Posterior vena cava (tissue), 2 donors: ENCODE measurements at places on chromosomes 6 and 20. TPM values are rescaled to one million over a fixed set of nuclear protein-coding genes. Genes with fewer than 3 reads are reported as not detected.
A peak's percentile ranks its signal among the peaks of the same experiment; 100 is the strongest.

GRCh38 chr6:16413399-16413798, 175.0 kb downstream of the GMPR start:
- no peak for DNase-seq

DNA sequence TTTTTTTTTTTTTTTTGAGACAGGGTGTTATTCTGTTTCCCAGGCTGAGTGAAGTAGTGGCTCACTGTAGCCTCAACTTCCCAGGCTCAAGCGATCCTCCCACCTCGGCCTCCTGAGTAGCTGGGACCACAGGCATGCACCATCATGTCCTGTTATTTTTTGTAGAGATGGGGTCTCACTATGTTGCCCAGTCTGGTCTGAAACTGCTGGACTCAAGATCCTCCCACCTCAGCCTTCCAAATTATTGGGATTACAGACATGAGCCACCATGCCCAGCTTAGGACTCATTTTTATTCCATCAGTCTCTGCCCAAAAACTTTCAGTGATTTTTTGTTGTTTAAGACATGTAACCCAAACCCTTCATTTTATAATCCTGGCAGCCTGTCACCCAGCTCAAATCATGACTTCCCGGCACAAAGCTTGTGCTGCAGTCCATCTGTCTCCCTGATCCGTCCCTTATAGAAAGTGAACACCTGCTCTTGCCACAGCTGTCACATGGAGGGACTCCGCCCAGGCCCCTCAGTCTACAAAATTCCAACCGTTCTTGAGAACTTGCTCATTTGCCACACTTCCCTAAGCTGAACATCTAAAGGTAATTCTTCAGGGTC, 183.9 kb upstream of the JARID2 start:
- DNase-seq: no peak

DNA sequence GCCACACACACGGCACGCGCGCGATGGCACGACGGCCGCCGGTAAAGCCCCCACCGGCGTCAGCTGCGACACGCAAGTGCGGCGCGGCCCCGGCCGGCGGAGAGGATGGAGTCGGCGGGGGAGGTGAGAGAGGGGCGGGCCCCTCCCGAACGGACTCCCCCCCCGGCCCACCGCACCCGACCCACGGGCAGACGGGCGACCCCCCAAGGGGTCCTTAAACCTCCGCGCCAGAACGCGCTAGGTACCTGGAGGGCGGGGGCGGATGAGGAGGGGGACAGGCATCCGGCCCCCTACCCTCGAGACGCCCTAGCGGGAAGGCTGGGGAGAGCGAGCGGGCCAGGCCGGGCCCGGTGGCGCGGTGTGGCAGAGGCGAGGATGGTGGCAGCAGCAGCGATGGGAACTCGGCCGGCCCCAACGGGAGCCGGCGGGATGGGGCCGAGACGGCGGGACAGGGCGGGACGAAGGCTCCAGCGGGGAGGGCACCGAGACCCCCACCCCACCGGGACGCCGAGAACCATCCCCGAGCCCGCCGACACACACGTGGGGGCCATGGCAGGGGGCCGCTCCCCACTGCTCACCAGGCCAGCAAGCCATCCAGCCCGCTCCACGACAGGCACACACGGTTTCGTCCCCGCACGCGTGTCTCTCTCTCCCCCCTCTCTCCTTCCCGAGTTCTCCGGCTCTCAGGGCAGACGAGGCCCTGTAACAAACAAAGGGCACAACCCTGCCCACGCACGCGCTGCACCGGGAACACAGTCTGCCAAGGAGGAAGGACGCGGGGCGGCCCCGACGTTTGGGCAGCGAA, 1515.4 kb upstream of the DEFB115 start:
- peak; percentile 70 for DNase-seq

GRCh38 chr6:7912736-7913517, 2.3 kb upstream of the TXNDC5 start:
- DNase-seq: no peak

- DNase-seq: no peak
Observed at GRCh38 chr6:63440594-63440993, 120.8 kb upstream of the LGSN start.

DNA sequence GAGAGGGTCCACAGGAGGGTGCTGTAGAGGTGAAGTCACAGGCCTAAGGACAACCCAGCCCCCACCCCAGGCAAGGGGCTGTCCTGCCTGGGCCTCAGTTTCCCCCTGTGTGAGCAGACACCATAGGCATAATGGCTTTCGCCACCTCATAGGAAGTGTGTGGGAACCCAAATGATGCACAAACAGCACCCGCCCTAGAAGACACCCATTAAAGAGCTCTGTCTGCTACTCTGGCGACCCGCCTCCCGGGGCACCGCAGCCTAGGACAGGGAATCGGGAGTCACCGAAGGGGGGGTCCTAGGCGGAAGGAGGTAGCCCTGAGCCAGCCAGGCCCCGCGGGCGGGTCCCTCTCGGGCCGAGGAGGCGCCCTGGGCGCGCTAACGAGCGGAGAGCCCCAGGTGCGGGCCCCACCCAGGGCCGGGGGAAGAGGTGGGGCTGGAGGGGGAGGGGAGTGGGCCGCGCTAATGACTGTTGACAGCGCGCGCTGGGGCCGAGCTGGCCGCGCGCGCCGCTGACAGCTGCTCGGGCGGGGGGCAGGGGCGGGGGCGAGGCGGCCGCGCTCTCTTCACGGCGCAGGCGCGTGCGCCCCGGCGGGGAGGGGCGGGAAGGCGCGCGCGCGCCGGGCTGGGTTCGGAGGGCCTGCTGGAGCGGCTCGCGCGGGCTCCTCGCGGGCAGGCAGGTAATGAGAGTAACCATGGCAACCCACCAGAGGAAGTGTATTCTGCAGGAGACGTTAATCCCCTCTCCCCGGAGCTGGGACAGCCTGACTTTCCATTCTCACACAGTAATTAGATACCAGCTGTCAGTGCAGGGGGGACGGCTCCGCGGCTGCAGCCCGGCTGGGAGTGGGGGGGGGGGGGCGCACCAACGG, 48.9 kb downstream of the NOL4L start:
- DNase-seq: no peak

GRCh38 chr20:38883981-38884733, 42.1 kb upstream of the FAM83D start:
- DNase-seq: peak; percentile 26

DNA sequence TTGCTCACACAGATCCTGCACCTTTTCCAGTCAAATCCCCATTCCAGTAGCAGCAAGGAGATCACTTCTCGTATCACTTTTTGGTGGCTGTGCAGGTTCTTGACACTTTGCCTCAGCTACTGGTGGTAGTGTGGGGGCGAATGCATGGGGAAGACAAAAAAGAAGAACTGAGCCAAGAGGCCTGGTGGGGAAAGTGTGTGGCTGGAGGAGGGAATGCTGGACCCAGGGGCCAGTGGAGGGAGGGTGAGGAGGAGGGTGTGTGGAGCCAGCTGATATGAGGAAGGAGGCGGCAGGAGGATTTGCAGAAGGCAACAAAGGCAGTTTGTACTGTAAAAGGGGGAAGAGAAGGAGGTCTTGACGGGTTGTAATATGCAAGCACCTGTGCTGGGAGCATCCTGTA, 15.7 kb upstream of the HLA-C start:
- no peak for DNase-seq

DNA sequence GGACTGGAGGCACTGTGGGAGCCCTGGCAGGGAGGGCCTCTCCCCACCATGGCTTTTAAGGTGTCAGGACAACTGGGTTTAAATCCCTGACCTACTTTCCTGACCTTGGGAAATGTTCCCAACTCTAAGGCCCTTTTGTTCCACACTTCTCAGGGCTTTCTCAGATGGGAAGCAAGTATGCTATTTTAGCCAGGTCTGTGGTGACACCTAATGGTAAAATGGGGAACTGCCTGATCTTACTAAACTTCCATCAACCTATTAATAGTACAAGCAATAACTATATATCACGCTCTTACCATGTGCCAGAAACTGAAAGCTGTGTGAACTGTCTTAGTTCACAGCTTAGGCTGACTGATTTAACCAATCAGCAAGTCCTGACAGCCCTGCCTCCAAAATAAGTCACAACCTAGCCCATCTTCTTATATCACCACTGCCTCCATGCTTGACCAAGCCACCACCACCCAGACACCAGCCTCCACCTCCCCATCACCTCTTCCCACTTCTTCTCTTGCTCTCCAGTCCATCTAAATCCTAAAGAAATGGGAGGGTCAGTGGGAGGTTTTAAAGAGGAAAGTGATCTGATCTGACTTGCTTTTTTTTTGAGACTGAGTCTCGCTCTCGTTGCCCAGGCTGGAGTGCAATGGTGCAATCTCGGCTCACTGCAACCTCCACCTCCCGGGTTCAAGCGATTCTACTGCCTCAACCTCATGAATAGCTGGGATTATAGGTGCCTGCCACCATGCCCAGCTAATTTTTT, 6.9 kb upstream of the BLCAP start:
- DNase-seq: peak; percentile 17

DNA sequence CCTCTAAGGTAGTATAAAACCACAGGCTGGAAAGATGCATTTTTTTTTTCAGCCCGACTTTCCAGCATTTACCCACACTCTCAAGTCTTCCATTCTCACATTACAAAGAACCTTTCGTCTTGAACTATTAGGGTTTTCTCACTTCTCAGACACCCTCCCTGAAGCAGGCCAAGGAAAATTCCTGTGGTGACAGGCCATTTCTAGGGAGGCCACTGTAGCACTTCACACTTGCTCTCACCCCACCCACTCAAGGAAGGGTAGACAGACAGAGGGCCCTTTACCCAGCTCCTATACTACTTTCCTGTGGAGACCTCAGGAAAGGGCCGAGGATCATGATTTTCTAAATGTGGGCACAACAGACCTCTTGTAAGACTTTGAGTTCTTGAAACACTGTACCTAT, 27.7 kb downstream of the KCNS1 start:
- DNase-seq: no peak

DNA sequence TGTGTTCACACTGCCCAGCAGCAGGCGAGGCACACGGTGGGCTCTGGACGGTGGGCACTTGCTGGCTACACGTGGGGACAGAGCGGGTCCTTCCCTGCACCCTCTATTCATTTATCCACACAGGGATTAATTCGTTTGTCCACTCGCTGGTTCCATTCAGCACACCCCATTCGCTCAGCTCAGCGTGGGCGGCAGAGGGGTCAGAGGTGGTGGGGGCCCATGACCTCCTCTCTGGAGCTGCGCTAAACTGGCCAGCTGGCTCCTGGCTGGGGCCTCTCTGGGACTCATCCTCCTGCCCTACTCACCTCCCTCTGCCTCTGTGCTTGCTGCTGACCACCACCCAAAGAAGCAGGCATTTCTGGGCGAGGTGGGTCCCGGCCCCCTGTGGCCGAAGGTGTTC, 21.4 kb upstream of the RBBP8NL start:
- DNase-seq: no peak

- DNase-seq: no peak
Observed at GRCh38 chr20:58044931-58045555, 183.4 kb downstream of the ANKRD60 start.

GRCh38 chr6:89597372-89597771, 41.2 kb downstream of the LYRM2 start:
- DNase-seq: no peak

DNA sequence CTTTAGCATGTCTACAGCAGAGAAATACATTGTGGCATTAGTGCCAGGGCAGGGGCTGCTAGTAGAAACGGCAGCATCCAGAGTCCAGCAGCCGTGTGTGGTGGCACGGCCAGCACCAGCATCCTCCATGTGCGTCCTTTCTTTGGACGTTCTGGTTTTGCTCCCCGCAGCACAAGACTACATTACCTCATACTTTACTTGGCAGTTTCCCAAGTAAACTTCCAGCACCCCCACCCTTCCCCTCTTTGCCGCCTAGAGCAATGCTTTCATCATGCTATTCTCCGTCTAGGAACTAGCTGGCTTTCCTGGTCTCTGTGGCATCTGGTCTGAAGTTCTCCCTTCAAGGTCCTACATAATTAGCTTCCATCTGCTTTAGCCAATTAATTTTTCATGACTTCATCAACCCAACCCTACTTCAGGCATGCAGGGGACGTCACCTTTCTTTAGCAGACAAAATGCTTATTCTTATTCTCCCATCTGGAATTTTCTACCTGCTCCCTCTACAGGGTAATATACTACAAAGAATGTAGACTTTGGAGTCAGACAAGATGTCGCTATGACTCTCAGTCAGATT, 67.6 kb downstream of the BLOC1S5 start:
- no peak for DNase-seq

GRCh38 chr6:80527552-80528052, 421.1 kb downstream of the BCKDHB start:
- no peak for DNase-seq

The GJA10 gene
- not detected for total RNA-seq

The PLCB1 gene
- 20.8 TPM for total RNA-seq

The WFDC5 gene
- not detected for total RNA-seq

The ZBTB24 gene
- 5.5 TPM for total RNA-seq
